ENCODE measurements at places on chromosomes 3 and 15.

- no peak for DNase-seq
Observed at GRCh38 chr3:73207946-73208440, 146.5 kb downstream of the EBLN2 start.

GRCh38 chr3:189099031-189099471, 72.7 kb upstream of the TPRG1 start:
- DNase-seq = no peak

- DNase-seq = no peak
Observed at GRCh38 chr3:144358191-144358590, 386.6 kb downstream of the DIPK2A start.

DNA sequence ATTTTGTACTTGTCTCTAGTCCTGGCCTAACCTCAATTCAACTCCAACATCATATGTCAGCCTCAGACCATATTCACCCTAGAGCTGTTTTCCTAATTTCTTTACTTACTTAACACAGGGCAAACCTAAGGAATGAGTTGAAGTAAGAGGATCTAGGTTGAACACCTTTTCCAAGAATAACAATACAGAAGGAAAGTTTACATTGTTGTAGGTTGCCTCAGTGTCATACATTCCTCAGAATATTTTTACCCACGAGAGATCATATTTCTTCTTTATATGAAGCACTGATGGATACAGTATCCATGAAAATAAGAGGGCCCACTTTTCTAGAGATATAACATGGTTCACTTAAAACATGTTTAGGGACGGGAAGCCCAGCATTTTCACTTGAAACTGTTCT, 369.5 kb downstream of the CNTN6 start:
- no peak for DNase-seq

DNA sequence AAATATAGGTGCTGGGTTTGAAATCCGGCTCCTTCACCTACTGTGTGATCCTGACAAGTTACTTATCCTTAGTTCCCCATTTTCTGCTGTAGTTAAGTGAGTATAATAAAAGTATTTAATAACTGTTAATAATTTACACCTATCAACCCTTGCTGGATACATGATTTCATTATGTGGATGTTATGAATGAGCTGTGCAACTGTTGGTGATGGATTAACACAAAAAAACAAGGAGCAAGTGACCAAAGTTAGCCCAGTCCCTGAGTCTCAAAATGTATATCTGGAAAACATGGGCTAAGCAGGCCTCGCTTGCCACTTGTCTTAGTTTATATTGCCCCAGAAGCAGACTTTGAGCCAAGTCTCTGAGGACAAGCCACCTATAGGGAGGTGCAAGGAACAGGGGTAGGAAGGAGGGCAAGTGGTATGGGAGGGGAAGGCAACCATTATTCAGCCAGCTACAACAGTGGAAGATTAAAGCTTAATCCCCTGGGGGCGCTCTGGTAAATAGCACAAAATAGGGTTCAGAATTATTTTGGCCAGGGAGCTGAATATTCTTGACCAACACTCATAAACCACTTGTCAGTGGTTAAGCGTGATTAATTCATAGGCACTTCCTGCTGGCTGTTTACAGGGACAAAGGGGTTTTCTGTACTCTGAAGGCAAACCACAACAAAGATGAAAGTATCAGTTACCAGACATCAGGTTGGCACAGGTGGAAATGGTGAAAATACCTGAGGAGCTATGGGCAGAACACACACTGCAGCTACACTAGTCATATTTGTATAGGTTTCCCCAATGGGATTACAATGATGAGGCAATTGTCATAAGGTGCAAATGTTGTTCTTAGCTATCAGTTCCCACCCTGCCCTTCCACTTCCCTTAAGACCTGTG, 76.2 kb downstream of the TRIM42 start:
- peak; percentile 5 for DNase-seq

- DNase-seq = no peak
Observed at GRCh38 chr3:183688874-183689273, 8.7 kb upstream of the YEATS2 start.

- DNase-seq = no peak
Observed at GRCh38 chr3:157868196-157868595, 238.0 kb downstream of the SHOX2 start.

Measured in NCI-H2107 (cell line).